Stimulated activated CD4-positive, alpha-beta T cell treated with anti-CD3 and anti-CD28 coated beads, Interleukin-1b, Interleukin-23, amount 100 ng/mL, for 1 hour (primary cell): ENCODE measurements at places on chromosomes 4 and X.

- no peak for DNase-seq
Observed at GRCh38 chrX:111319451-111319850, 49.2 kb upstream of the CAPN6 start.

DNA sequence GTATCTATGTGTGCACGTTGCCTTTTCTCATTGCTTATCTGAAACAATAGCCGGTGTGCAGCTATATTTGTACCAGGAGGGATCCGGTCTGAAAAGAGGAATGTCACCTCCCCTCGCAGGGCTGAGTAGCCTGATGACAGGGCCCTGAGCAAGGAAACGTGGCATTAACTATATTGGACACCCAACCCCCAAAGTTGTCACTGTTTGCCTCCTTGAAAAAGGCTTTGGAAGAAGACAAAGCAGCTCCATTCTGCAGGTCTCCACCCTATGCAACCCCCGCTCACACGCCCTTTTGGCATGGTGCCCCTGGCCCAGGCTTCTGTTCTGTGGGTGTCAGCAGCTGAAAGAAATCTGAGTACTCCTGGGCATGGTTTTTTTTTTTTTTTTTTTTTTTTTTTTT is 8.2 kb downstream of the PRRG3 start:
- DNase-seq: no peak

DNA sequence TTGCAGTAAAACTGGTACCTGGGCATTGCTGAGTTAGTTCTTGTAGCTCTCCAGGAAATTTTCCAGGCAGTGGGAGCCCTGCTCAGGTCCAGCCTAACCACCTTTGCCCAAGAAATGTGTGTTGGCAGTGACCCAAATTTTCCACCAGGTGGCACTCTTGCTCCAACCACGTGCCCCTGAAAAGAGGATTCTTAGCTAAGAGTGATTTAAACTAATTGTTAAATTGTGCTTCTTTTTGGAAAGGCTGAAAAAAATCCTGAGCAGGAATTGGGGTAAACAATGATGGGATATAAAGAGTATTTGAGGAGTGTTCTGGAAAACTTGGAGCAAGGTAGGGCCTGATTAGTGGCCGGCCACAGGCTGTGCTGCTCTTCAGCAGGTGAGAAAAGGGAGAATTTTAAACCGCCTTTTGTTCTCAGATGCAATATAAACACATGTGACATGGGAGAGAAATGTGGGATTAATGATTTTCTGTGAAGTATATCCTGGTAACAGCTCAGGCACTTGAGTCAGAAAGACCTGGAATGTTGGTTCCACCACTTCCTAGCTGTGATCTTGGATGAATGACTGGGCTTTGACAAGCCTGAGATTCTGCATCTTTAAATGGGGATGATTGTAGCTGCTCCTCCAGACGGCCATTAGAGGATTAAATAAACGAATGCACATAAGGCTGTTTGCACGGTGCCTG is 219.6 kb downstream of the PTTG2 start:
- peak; percentile 54 for DNase-seq

DNA sequence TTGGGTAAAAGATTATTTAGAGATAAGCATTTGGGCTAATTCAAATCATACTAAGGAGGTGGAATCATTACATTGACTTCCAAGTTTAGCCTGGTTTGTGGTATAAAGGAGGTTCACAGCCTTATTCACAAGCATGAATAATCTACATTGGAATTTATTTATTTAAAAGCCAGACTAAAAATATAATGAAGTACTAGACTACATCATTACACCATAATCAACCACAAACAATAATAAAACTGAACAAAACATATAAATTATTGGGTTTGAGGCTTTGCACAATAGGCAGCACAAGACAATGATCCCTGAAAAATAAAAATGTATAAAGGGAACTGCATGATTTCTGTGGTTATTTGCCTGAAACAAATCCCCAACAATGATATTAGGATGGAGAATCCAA is 314.0 kb downstream of the GBA3 start:
- DNase-seq: no peak

DNA sequence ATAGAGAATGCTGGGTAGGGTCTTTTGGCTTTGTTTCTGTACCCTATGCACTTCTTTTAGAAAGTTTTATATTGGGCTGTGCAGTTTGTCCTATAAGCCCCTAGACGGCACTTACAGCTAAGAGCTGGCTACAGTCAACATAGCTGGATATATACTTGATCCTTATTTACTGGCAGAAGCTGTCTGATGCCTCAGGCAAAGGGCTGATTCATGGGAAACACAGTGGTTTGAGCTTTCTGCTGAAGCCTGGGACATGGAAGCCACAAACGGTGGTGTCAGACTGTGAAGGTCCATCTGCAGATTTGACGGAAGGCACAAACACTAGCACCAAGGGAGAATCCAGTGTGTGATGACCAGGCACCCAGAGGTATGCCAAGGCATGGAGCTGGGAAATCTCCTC is 608.4 kb downstream of the ANKRD50 start:
- no peak for DNase-seq

DNA sequence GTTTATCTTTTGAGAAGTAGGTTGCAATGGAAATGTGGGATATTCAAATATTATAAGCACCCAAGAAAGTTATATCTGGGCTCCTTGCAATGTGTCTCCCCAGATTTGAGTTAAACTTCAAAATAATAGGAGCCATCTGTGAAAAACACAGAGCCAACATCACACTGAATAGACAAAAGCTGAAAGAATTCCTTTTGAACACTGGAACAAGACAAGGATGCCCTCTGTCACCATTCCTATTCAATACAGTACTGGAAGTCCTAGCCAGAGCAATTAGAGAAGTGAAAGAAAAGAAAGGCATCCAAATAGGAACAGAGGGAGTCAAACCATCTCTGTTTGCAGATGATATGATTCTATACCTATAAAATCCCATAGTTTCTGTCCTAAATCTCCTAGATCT is 114.3 kb upstream of the IL1RAPL1 start:
- DNase-seq: no peak

DNA sequence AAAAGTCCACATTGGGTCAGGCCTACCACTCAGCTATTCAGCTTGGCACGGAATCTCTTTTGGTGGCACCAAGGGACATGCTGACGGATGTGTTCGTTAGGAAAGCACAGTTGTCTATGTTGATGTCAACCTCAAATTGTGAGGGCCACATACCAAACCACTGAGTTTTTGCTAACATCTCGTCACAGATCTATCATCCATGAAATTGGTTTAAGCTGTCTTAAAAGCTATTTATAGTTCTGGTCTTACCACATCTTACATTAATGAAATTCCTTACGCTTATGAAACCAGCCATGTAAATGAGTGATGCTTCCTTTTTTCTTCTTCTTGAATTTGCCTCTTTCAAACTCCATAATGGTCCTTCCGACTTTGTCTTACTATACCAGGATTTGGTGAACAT is 101.5 kb downstream of the MGST2 start:
- DNase-seq: no peak

DNA sequence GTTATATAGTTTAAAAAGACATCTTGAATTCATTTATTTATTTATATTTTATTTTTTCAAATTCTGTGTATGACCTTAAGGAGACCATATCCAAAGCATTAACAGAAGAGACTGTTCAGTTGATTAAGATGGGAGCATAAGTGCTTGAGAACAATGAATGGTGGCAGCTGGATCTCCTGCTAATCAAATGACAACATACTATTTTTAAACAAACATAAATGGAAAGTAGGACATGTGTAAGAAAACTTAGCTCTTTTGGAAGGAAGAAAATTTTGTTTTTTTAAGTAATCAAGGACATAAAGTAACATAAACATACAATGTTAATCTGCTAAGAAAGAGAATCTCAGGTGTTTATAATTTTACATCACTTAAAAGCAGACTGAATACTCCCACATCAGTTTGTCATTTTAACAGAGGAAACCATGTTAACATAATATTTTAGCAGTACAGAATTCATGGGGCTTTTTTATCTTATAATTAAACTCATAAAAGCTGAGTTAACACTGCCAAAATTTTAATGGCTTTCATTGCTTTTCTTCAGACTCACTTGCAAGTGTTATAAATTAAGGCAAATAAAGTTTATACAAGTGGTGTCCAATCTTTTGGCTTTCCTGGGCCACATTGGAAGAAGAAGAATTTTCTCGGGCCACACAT is 95.1 kb downstream of the MAD2L1 start:
- DNase-seq: no peak

GRCh38 chrX:101265869-101266428 is 25.2 kb downstream of the TAF7L start:
- DNase-seq: no peak

DNA sequence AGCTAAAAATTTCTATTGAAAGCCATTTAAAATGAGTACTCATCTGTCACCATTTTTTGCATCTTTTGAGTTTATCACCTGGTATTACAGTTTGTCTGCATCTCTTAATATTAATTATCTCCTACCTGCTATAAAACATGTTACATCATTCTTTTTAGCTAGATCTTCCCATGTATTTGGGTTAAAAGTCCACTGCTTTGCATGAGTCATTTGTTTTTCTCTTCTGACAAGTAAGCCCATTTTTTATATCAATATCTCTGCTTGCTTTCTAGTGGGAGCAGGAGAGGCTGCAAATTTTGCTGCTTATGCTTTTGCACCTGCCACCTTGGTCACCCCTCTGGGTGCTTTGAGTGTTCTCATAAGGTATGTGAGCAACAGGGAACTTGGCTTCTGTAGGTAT is 16.1 kb downstream of the NIPAL1 start:
- no peak for DNase-seq

DNA sequence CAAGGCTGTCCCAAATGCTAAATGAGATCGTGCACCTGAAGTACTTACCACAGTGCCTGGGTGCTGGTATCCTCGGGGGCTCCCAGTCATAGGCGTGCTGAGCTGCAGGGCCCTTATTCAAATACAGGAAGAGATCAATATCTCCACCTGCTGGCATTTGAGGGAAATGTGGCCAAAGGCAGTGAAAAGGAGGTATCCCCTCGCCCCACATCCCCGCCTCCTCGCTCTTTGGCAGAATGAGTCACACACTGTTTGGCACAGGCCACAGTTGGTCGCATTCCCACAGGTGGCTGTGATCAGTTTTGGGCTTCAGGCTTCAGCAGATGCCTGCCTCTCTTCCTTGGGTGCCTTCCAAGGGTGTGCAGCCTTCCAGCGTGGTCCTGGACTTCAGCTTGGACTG is 28.4 kb downstream of the ZNF185 start:
- no peak for DNase-seq

GRCh38 chrX:101416691-101417090 is 8.7 kb downstream of the HNRNPH2 start:
- DNase-seq: no peak

GRCh38 chrX:22788221-22788620 is 211.5 kb upstream of the DDX53 start:
- no peak for DNase-seq

DNA sequence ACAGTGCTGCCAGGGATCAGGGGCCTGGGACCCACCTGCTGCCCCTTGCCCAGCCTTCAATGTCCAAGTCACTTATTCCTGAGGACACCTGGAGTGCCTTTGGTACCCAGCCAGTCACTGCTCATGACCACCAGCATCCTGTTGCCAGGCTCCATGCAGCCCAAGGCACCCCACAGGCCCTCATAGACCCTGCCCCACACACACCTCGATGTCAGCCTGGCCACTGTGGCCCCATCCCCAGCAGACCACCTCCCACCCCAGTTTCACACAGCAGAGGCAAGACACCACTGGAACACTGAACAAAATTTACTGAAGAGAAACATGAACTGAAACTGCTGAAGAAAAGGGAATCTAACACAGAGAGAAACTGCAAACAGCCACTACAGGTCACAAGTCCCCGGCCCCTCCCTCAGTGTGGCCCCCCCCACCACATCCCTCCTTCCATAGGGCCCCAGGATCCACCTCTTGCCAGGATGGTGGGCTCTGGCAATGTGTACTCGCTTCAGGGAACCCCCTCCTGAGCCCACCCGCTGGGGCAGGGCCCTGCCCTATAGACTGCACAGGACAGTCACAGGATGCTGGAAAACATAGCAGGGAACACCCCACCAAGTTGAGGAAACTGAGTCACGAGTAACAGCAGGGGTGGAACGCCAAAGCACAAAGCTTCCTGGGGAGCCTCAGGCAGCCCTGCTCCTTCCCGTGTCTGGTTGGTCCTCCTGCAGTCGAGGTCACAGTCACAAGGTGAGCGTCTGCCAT is 5.2 kb downstream of the PNMA5 start:
- no peak for DNase-seq

GRCh38 chrX:15349046-15349445 is 13.7 kb upstream of the PIGA start:
- DNase-seq: no peak

DNA sequence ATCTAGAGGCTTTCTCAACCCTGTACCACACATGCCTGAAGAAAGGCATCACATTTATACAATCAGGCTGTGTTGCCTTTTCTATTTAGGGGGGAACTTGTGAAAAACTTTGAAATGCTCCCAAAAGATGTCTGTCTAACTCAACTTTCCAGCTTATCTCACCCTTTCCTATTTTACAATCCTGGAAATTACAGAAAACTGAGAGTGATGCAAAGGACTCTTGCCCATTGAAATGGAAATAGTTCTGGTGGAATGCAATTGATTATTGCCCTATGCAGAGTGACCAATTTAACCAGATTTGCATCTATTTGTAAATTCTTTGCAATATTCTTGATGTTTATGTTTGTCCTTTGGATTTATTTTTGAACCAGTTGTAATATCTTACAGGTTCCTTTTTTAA is 77.3 kb downstream of the GALNT7 start:
- no peak for DNase-seq

GRCh38 chr4:37816006-37816405 is 10.5 kb upstream of the PGM2 start:
- no peak for DNase-seq

- DNase-seq: no peak
Observed at GRCh38 chrX:35380808-35381700, 417.1 kb upstream of the MAGEB16 start.

DNA sequence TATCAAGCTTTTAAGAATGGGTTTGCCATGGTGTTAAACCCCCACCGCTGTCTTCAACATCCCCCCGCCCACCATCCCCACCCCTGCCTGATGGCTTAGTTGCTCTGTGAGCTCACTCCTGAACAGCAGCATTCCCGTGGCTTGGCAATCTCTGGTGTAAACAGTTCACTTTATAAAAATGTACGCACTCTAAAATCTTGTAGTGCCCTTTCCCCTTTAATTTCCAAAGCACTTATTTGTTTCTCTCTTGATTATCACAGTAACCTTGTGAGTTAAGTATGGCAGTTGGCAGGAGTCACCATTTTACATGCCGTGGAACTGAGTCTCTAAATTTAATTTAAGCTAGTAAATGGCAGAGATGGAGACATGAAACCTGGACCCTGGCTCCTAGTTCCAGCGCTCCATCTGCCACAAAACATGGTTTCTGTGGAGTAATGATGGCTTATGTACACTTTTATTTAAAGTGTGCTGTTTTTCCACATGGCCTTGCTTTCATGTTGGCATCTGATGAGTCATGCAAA is 123.1 kb downstream of the AFF1 start:
- no peak for DNase-seq
